ENCODE measurements at places on chromosomes 13 and 19. TPM values are rescaled to one million over a fixed set of nuclear protein-coding genes. Genes with fewer than 3 reads are reported as not detected.
A peak's percentile ranks its signal among the peaks of the same experiment; 100 is the strongest.

The EEF1AKMT1 gene
- total RNA-seq, result 11.9 TPM

The PALM gene
- total RNA-seq, result 45.7 TPM

The RNF113B gene
- total RNA-seq, result not detected

The ZNF66 gene
- total RNA-seq, result 7.3 TPM

The SPTBN4 gene
- total RNA-seq, result 0.80 TPM

The PRKCG gene
- total RNA-seq, result 0.63 TPM

The CRLF1 gene
- 36.9 TPM for total RNA-seq

GRCh38 chr13:112092453-112092852 lies 25.5 kb downstream of the SOX1 start:
- no peaks in the 10 kb centered on the region for H3K27me3 ChIP-seq
- no peaks in the 10 kb centered on the region for H3K36me3 ChIP-seq
- no peaks in the 10 kb centered on the region for H3K4me1 ChIP-seq
- no peak overlapping the region for H3K27ac ChIP-seq

DNA sequence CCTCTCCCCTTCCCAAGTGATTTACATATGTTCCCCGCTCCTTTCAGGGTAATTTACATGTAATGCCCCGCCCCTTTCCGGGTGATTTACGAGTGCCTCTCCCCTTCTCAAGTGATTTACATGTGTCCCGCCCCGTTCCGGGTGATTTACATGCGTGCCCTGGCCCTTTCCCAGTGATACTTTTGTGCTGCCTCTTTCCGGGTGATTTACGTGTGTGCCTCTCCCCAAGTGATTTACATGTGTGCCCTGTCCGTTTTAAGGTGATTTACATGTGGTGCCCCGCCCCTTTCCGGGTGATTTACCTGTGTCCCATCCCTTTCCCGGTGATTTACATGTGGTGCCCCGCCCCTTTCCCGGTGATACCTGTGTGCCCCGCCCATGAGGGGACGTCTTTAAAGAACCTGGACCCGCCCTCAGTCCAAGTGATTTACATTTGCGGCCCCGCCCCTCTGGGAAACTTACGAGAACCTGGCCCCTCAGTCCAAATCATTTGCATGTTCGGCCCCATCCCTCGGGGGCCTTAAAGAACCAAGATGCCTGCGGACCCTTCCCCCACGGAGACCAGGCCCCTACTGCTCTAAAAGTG lies 559 bp upstream of the LENG9 start:
- DNase-seq, result peak; percentile 93
- H3K27ac ChIP-seq, result peak overlapping the region; percentile 76
- H3K4me1 ChIP-seq, result no peaks in the 10 kb centered on the region
- H3K27me3 ChIP-seq, result no peaks in the 10 kb centered on the region
- peaks cover 29% of the 10 kb centered on the region for H3K36me3 ChIP-seq

DNA sequence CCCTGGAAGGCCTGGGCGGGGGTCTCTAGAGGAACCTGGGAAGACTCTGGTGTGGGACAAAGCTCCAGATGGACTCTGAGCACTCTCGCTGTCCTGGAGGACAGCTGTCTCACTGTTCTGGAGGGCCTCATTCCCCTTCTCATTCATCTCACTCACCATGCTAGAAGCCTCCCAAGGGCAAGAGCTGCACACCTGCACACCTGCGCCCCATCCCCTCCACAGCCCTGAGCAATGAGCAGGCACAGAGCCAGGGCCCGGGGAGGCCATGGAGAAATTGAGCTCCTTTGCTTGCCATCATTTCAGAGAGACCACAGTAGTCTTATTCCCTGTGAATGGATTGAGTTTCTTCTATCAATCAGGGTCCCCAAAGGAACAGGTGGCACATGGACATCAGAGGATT lies 1168.5 kb downstream of the UQCRFS1 start:
- H3K4me1 ChIP-seq, result no peaks in the 10 kb centered on the region
- H3K4me3 ChIP-seq, result no peak overlapping the region
- no peaks in the 10 kb centered on the region for H3K27me3 ChIP-seq
- H3K36me3 ChIP-seq, result no peaks in the 10 kb centered on the region
- DNase-seq, result no peak

DNA sequence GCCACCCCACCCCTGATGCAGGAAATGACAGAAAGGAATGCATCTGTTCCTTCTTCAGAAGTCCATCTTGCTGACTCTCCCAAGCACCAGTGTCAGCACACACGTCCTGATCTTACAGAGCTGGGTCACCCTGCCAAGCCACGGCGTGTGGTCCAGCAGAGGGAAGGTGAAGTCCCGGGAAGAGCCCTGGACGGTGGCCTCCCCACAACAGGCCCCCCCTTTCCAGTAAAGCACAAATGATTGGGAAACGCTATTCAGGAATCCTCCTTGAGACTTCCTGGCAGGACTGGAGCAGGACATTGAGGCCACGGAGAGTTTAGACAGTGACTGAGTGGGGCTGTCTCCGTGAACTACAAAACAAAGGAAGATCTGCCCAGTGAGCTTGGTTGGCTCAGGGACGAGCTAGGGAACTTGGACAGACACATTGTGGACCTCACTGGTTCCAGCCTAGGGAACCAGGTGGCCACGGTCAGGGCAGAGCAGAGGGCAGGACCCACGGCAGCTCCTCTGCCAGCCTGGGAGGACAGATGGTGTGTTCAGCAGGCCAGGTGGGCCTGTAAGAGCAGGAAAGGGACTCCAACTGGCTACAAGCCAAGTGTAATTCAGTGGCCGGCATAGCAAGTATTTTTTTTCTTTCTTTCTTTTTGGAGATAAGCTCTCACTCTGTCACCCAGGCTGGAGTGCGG lies 41.7 kb downstream of the ELL start:
- peak overlapping the region; percentile 90 for H3K27ac ChIP-seq
- H3K4me1 ChIP-seq, result peaks cover 12% of the 10 kb centered on the region
- H3K36me3 ChIP-seq, result no peaks in the 10 kb centered on the region
- H3K4me3 ChIP-seq, result no peak overlapping the region
- no peaks in the 10 kb centered on the region for H3K27me3 ChIP-seq

GRCh38 chr13:109297628-109298027 lies 488.8 kb downstream of the IRS2 start:
- no peak overlapping the region for H3K27ac ChIP-seq
- no peaks in the 10 kb centered on the region for H3K27me3 ChIP-seq
- no peaks in the 10 kb centered on the region for H3K4me1 ChIP-seq
- no peaks in the 10 kb centered on the region for H3K36me3 ChIP-seq
- no peak overlapping the region for H3K4me3 ChIP-seq
- no peak for DNase-seq

DNA sequence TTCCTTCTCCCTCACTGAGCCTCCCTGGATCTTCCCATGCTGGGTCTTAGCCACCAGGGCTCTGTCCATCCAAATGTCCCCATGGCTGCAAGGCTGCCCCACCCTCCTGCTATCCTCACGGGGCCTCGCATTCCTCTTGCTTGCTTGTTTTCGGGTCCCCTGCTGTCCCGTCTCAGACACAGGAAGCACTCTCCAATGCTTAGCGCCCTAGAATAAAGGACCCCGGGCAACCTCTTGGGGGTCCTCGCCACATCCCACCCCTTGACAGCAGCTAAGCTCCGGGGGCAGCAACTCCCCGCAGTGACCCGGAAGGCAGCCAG lies 23.7 kb downstream of the SH3GL1 start:
- H3K27ac ChIP-seq, result no peak overlapping the region
- no peak overlapping the region for H3K4me3 ChIP-seq
- no peak for DNase-seq
- H3K36me3 ChIP-seq, result peaks cover 2% of the 10 kb centered on the region

DNA sequence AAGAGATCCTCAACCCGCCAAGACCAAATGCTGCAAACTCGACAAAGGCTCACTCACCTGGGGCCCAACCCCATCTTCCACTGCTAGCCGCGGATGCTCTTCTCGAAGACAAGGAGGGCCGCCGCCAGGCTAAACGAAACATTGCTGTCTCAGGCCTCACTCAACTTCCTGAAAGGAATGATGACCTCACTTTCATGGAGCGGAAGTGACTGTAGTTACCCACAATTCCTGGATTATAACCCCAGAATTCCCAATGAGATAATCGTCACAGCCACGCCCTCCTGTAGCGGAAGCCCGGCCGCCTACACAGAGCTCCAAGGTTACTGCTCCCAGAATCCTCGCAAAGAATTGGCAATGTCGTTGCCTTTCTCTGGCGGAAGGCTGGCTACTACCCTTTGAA lies 10.5 kb upstream of the ZNF112 start:
- H3K36me3 ChIP-seq, result no peaks in the 10 kb centered on the region
- no peak overlapping the region for H3K27ac ChIP-seq
- no peaks in the 10 kb centered on the region for H3K4me1 ChIP-seq
- no peak overlapping the region for H3K4me3 ChIP-seq
- H3K27me3 ChIP-seq, result no peaks in the 10 kb centered on the region
- DNase-seq, result no peak

DNA sequence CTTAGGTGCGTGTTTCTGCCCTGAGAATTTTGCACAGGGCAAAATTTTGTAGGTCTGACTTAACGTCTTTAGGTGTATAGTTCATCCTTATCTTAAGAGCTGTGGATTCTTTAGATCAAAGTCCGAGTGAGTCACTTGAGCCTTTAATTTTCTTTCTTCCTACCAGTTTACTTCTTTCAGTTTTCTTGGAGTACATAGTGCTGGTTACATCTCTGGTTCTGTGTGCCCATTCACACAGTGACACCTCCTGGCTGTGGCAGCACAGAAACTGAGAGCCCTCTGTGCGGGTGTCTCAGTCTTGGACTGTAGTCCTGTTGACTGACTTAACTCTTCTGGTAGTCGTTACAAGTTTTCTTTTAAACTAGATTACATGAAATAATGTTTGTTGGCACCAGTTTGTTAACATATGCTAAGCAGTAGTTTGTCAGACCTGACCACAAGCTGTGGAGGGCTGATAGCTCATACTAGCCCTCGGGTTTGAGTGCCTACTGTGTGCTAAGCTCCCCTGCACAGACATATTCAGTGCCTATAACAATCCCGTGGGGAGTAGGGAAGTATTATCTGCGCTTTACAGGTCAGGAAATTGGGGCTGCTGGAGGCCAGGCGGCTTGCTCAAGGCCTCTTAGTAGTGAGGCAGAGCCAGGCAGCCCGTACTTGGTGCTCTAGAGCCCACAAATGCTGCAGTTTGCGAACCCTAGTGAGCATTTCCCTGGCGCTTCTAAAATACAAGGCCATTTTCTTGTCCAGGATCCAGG lies 1.6 kb downstream of the GATAD2A start:
- peaks cover 3% of the 10 kb centered on the region for H3K36me3 ChIP-seq
- H3K4me1 ChIP-seq, result peaks cover 27% of the 10 kb centered on the region

- H3K4me3 ChIP-seq, result peak overlapping the region; percentile 84
- peaks cover 24% of the 10 kb centered on the region for H3K4me1 ChIP-seq
- H3K27ac ChIP-seq, result peak overlapping the region; percentile 75
- no peaks in the 10 kb centered on the region for H3K36me3 ChIP-seq
- no peaks in the 10 kb centered on the region for H3K27me3 ChIP-seq
- DNase-seq, result no peak
These were observed 514 bp downstream of the PRKACA start for GRCh38 chr19:14116918-14117578.

DNA sequence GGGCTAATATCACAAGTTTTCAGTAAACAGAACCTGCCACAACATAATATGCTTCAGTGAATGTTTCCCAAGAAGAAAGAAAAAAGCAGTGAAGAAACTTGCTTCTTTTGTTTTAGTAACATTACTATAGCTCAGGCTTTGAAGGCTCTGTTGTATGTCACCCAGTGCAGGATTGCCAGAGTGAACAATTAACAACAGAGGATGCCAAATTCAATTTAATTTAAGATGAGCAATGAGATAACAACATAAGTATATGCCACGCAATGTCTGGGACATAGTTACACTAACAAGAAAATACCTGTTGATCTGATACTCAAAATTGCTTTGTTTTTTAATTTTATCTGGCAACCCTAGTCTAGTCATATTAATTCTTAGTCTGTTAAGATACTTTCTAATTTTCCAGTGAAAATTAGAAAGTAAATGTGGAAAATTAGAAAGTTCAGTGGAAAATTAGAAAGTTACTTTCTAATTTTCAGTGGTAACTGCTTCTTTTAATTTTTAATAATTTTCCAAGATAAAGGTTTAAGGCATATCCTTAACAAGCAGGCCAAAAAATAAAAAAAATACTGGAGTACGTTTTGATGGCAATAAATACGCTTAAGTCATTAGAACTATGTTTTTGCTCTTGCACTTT lies 336.3 kb downstream of the SLITRK6 start:
- H3K4me1 ChIP-seq, result no peaks in the 10 kb centered on the region
- H3K36me3 ChIP-seq, result no peaks in the 10 kb centered on the region
- no peak overlapping the region for H3K27ac ChIP-seq
- H3K27me3 ChIP-seq, result no peaks in the 10 kb centered on the region

DNA sequence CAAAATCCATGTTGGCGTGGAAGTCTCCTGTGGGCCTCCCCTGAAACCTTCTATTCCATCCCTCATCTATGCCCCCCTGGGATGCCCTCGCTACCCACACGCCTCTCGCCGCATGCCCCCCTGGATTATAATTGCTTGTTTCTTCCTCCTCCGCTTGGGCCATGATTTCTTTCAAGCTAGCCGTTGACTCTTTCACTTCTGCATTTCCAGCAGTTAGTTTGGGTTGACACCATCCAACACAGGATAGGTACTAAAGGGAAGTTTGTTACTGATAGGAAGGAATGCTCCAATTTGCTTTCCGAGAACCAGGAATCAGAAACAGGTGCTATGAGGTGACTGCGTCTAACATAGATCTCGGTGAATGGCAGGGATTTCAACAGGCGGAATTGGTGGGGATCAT lies 7.7 kb upstream of the SLC25A15 start:
- no peaks in the 10 kb centered on the region for H3K36me3 ChIP-seq
- no peak for DNase-seq

DNA sequence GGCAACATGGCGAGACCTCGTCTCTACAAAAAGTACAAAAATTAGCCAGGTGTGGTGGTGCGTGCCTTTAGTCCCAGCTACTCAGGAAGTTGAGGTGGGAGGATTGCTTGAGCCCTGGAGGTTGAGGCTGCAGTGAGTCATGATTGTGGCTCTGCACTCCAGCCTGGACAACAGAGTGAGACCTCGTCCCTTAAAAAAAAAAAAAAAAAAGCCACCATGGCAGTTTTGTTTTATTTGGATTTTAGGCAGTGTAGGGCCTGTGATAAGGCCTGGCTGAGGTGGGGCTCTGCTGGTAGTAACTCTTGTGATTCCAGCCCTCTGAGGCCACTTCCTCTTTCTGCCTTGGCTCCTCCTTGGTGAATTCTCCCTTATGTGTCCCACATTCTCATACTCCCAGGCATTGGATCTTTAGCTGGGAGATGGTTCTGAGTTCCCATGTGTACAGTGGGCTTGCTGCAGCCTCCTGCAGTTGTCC lies 39.2 kb downstream of the GATAD2A start:
- no peak for DNase-seq
- no peak overlapping the region for H3K4me3 ChIP-seq
- H3K27me3 ChIP-seq, result no peaks in the 10 kb centered on the region
- H3K27ac ChIP-seq, result peak overlapping the region; percentile 71
- peaks cover 21% of the 10 kb centered on the region for H3K4me1 ChIP-seq

DNA sequence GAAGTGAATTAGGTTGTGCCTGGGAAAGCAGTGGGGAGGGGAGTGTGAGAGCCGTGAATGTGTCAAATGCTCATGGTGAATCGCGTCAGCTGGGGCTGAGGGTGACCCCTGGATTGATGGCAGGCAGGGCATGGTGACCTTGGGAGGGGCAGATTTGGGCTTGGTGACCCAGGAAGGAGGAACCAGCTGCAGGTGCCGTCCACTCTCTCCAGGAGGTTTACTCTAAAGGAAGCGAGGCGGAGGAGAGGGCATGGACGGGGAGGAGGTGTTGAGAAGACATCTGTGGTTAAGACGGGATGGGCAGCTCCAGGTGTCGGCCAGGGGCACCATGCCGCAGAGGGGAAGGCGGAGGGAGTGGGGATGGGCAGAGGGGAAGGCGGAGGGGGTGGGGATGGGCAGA lies 28.7 kb downstream of the TMEM255B start:
- H3K27me3 ChIP-seq, result no peaks in the 10 kb centered on the region
- no peak for DNase-seq
- no peak overlapping the region for H3K4me3 ChIP-seq
- no peaks in the 10 kb centered on the region for H3K36me3 ChIP-seq

All from lung (tissue), 17 donors.